ENCODE measurements at places on chromosomes 4 and X.

DNA sequence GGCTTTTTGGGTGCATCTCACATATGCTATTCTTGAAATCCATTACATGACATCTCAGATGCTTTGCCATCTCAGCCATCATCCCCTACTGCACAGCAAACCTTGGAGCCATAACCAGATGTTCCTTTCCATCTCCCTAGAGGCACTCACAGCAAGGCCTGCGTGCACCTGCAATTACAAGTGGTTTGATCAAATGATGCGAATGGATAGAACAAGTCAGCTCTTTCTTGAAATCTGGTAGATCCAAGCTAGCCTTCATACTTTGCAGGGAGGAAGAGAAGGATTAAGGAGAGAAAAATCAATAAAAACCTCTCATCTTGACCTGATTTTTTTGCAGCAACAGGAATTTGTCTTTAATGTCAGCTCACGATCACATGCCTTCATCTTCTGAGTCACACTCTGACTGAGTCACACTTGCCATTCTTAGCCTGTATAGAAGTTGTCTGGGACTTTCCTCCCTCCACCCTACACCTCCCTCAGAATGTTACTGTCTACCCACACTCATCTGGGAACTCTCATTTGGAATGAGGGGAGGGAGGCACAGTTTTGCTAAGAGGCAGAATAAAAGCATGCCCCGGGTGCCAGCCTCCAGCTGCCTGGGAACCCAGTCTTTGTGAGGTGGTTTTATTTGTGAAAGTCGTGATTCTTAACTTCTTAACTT lies 11.9 kb upstream of the TRIML1 start:
- peak; percentile 46 for DNase-seq

DNA sequence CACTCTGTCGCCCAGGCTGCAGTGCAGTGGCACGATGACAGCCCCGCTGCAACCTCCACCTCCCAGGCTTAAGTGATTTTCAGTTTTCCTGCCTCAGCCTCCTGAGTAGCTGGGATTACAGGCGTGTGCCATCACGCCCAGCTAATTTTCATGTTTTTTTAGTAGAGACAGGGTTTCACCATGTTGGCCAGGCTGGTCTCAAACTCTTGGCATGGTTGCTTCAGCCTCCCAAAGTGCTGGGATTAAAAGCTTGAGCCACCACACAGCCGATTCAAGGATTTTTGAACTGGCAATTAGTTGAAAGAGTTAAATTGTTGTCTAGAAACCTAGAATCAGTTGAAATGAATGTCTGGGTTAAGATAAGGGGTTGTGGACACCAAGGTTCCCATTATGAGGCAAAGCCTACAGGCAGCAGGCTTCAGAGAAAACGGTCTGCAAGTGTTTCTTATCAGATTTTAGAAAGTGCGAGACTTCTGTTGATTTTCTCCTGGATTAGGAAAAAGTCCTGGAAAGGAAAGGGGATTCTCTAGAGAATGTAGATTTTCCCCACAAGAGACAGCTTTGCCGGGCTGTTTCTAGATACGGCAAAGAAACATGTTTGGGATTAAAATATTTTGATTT lies 8.3 kb upstream of the CCNI start:
- DNase-seq = peak; percentile 24

DNA sequence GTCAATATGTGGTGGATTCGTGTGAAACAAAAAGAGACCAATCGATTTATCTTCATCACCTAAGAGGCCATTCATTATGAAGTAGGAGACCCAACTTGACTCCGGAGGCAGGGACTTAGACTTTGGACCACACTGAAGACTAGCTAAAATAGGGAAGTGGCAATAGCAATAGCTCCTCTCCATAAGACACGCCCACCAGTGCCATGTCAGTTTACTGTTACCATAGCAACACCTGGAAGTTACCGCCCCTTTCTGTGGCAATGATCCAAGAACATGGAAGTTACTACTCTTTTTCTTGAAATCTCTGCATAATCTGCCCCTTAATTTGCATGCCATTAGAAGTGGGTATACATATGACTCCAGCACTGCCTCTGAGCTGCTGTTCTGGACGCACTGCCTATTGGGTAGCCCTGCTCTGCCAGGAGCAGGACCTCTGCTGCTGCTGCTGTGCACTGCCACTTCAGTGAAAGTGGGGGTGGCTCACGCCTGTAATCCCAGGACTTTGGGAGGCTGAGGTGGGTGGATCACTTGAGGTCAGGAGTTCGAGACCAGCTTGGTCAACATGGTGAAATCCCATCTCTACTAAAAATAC lies 163.2 kb downstream of the PRKX start:
- peak; percentile 5 for DNase-seq

DNA sequence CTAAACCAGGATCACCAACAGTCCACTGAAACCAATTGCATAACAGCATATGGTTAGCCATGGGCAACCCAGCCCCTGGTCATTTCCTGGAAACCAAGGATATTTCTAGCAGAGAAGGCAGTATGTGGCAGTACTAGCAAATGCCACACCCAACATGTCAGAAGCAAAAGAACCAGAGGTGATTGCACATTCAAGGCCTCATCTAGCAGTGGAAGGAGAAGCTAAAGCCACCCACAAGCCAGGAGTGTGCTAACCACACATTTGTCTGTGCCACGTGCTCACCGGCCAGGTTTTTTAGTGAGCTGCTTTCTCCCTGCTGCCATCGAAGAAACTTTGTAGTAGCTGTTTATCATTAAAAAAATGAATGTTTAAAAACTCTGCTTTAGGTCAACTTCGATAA lies 42.0 kb downstream of the TEC start:
- DNase-seq = no peak

- DNase-seq = no peak
Observed at GRCh38 chr4:165522050-165522449, 143.2 kb downstream of the CPE start.

GRCh38 chr4:162131256-162131655 lies 32.5 kb downstream of the FSTL5 start:
- DNase-seq = no peak

DNA sequence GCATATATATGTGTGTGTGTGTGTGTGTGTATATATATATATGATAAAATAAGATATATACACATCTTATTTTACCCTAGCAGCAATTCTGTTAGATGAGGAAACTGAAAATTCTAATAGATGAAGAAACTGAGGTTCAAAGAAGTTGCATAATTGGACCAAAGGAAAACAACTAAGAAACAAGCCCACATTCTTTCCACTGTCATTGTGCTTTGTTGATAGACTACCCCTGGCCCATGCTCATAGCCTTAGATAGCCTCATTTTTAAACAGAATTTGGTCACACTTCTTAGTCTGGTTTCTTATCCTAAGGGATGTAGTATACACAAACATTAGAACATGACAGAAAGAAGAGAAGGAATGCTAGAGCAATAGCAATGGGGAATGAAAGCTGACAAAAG lies 138.8 kb downstream of the NDST3 start:
- peak; percentile 35 for DNase-seq

DNA sequence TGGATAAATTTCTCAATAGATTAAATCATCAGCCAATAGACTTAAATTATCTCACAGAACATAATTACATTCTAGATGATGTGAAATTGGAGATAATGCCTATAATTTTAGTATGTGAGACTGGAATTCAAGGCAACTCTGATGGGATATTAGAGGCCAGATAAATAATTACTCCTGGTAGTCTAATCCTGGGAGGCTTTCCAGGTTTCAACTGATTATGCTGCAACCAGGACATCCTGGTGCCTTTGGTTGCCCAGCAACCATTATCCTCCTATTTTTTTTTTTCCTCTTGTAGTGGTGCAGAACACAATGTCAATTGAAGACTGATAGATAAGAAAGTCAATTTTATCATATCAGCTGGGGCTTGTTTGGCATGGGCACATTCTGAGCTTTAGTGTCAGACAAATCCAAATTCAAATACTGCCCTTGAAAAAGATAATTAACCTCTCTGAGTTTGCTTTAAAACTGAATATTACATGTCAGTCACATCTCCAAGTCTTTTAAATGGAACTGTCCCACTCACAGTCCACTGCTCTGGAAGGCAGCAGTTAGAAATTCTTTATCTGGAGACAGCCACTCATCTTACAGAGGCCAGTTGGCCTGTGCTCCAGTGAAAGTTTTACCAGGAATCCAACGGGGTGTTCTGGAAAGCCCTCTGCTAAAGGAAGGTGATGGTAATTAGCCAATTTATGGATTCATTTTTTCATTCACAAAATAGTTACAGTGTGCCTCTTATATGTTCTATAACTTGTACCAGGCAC lies 95.3 kb upstream of the GUCY1A1 start:
- DNase-seq = peak; percentile 73

GRCh38 chr4:41480896-41481311 lies 57.1 kb upstream of the LIMCH1 start:
- no peak for DNase-seq

GRCh38 chrX:120672389-120672788 lies 42.5 kb upstream of the C1GALT1C1 start:
- peak; percentile 97 for DNase-seq

- DNase-seq = no peak
Observed at GRCh38 chr4:105709081-105709450, 482 bp downstream of the GSTCD start.

DNA sequence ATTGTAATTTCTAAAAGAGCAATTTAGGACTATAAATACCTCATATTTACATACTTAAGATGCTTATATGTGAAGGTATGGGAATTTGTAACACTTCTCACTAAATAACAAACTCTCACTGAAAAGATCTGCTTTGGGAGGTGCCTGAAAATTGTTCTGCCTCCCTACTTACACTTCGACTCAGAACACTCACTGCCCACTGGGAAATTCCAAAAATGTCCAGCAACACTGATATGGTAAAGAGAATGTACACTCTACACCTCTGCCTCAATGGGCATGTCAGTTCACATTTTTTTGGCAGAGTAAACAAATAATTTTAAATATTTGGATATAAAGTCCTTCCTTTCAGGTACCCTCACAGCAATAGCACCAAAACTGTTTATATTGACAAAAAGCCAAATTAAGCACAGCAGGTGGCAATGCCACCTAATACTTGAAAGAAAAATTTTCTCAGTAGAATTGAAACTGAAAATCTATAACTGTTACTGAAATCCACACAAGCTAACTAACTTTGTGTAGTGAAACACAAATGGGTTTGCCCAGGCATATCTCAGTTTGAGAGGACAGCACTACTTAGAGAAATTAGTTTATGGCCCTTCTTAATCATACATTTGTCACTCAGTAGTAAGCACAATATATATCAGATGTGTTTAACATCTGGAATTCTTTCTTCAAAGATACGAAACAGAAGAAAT lies 67.1 kb downstream of the PRDM5 start:
- DNase-seq = no peak
